ENCODE measurements at places on chromosomes 11 and 22. TPM values are rescaled to one million over a fixed set of nuclear protein-coding genes. Genes with fewer than 3 reads are reported as not detected.
A peak's percentile ranks its signal among the peaks of the same experiment; 100 is the strongest.

Gene PARVA
- not detected for total RNA-seq

GRCh38 chr11:7688238-7688826 is 15.0 kb upstream of the CYB5R2 start:
- DNase-seq: peak; percentile 48

DNA sequence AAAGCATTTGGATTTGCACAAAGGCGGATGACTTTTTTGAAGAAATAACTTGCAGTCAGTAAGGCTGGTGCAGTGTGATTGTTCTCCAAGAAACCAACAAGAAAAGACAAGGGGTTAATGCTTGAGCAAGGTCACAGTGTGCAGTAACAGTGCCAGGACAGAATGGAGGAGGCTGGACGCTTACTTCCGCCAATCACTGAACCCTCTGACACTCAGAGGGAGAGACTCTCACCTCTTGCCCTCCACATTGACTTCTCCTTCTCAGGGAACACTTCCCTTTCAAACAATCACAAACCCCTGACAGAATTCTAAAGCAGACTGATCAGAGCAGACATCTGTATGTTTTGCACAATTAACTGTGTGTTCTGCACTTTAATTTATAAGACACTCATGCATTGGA is 228.4 kb downstream of the BLID start:
- no peak for DNase-seq

DNA sequence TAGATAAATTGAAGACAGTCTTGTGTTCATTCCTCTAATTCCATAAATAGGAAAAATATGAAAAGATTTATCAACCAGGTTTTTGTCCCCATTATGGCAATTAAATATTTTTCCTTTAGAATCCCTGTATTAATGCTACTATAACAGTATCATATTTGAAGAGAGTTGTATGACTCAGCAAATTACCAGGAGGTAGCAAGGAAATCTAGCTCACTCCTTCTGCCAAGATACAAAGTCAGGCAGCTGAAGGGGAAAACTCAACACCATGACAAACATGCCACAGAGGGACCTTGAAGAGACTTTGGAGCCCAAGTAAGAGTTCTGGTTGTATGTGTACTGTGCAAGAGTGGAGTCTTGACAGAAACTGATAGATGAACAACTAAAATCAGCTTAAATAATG is 143.3 kb downstream of the GUCY1A2 start:
- DNase-seq: no peak

Gene CAPN1
- 202 TPM for total RNA-seq
